Daoy (cell line): ENCODE measurements at places on chromosomes 2 and 18. TPM values are rescaled to one million over a fixed set of nuclear protein-coding genes. Genes with fewer than 3 reads are reported as not detected.

DNA sequence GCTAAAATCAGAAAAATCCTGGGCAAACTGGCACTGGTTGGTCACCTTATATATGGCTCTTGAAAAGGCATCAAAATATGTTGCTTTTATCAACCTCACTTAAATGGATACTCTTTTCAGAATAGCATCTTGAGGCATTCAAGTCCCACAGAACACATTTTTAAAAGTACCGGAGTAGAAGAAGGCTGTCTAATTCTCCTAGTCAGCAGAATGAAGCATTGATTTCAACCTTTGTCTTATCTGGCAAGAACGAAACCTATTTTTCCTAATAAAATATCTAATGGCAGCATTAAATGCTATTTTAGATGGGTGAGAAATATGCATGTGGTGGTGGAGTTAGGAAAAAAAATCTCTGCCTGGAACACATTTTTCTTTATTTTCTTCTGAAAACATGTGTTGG lies 27.8 kb downstream of the TMEFF2 start:
- DNase-seq, result no peak

DNA sequence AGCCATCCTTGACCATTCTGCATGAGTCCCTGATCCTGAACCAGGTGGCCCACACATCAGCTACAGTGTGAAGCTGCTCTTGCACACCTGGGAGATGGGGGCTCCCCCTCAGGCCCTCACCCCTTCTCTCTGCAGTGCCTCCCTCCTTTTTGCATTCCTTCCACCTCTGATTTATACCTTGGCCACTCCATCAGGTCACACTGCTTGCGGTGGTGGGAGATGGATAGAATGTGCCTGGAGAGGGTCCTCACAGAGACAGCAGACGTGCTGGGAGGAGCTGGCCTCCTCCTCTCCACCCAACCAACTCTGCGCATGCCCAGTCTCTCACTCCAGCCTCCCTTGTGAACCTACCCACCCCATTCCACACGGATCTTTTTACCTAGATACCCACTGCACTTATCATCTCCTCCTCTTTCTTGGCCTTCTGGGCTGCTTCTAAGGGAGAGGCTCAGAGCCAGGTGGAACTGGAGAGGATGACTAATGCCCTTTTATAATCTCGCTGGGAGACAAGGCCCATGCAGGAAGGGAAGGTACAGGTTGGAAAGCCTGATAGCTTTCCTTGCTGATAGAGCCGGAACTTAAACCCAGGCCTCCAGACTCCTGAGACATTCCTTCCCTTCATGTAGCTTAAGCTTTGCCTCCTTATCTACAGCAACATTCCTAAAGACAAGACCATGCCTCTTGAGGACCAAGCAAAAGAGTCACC lies 205.1 kb downstream of the ZBTB7C start:
- DNase-seq, result no peak

DNA sequence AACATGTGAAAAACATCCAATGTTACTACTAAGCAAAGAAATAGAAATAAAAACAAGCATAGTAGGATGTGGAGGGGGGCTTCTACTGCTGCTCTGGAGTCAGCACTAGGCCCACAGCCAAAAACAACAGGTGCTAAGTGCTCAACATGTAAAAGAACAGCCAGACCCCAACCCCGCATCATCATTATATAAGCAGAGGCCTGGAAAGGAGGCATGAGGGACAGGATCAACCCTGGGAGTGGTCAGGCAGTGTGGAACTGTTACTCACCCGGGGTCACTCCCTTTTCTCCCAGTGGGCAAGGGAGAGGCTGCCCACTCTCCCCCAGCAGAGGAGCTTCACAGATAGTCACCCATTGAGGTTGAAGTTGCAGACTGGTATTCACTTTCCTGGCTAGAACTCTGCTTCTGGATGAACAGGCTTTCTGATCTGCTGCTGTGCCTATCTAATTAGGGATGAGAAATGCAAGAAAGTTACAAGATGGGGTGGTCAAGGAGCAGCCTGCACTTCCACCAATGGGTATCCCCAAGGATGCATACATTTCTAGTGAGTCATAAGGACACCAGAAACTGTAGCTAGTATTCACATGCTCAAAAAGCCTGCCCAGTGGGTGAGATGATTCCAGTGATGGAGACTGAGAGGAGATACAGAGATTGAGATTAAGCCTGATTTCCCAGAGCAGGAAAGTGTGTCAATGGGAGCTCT lies 480.1 kb upstream of the TCF4 start:
- DNase-seq, result peak; percentile 52

DNA sequence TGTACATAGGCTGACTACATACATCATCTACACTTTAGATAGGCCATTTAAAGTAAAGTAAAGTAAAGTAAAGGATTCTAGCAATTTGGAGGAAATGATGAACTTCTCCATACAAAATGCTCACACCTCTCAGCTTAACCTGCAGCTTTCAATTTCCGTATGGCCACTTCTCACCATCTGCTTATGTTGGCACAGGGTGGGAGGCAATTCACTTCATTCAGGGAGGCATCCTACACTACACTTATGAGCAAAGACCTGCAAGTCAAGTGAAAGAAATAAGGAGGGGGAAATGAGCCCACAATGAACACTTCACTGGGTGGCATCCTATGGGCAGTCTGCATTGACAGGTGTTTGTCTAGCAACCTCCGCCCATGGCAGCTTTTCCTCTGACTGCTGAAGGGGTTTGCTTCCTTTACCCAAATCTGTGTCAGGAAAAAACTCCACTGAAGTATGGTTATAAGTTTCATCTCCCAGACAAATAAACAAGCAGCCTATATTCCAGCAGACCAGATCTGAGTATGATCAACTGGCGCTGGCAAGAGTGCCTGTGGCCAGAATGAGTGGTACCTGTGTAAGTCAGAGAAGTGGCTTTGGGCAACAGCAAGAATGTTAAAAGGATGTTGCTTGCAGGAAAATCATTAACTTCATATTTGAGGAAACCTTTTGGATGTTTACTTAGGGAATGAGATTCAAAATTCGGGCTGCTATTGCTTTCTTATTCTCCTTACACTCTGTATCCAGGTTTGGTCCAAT lies 449.1 kb downstream of the TGIF1 start:
- no peak for DNase-seq

DNA sequence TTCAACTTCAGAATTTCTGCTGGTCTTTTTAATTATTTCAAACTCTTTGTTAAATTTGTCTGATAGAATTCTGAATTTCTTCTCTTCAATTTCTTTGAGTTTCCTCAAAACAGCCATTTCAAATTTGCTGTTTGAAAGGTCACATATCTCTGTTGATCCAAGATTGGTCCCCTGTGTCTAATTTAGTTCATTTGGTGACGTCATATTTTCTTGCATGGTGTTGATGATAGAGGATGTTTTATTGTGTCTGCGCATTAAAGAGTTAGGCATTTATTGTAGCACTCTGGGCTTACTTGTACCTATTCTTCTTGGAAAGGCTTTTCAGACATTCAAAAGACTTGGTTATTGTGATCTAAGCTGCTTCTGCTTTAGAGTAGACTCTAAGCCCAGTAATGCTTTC lies 698.4 kb upstream of the LRRTM1 start:
- DNase-seq, result no peak

RAPH1 gene
- total RNA-seq, result 5.8 and 16.4 TPM in 2 replicates

DNAH7 gene
- total RNA-seq, result 0.11 and 0.27 TPM in 2 replicates

DNA sequence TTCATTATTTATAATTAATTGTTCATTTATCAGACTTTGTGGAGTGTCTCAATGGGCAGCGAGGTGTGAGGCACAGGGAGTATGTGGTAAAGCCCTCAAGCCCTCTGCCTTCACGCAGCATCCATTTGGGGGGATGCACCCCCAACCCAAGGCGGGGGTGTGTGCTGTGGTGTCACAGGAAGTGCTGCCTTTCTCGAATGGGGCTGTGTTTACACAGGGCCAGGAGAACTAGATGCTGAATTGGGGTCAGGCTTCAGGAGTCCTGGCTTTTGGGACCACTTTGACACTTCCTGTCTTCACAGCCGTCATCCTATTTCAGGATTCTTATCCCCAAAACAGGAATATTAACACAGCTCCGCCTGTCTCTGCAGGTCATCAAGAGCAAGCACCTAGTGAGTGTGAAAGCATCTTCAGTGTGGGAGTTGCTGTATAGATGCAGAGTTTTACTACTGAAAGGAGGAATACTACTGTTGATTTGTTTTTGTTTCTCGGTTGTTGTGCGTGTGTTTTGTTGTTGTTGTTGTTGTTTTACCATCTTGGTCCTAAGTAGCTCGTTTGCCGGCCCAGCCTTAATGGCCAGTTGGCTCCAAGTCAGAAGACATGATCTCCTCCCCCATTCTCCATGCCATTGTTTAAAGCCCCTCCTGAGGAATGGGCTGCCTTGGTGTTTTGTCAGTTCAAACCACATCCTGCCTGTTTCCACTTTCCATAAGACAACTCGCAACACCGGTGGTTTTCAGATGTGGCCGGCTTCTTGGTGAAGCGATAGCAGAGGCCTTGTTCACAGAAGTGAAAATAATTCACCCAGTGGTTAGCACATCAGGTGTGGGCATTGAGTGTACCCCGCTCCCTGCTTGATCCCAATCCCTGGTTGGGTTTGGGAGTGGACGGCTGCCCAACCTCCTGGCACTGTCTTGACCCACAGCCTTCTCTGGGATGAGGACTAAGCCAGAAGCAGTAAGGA lies 221.3 kb downstream of the BCL2 start:
- no peak for DNase-seq

DNA sequence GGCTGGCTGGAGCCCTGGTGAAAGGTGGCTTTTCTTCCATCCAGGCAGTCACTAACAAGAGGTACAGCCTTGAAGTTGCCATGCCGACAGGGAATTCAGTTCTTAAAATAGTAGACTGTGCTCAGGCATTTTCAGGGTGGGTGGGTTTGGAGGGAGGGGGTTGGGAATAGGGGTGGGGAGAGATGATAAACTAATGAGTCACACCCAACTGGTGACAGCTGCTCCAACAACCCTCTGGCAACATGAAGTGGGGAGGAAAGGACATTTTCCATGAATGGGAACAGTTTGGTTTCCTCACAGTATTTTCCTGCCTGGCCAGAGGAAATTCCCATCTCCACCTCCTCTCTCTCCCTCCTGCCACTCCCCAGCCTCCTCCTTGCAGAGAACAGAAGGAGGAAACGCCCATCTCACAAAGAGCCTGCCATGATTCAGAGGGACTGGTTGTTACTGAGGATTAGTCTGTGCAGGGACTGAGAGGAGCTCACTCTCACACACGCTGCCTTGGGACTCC lies 113.0 kb upstream of the SLC1A4 start:
- peak; percentile 87 for DNase-seq

GRCh38 chr2:191321861-191322662 lies 76.9 kb downstream of the MYO1B start:
- peak; percentile 91 for DNase-seq

- DNase-seq, result no peak
Measured at GRCh38 chr2:141316606-141317005, 814.2 kb downstream of the LRP1B start.

DPYSL5 gene
- total RNA-seq, result 1.0 and 1.9 TPM in 2 replicates

GRCh38 chr2:156483741-156484173 lies 47.6 kb downstream of the GPD2 start:
- no peak for DNase-seq

DNA sequence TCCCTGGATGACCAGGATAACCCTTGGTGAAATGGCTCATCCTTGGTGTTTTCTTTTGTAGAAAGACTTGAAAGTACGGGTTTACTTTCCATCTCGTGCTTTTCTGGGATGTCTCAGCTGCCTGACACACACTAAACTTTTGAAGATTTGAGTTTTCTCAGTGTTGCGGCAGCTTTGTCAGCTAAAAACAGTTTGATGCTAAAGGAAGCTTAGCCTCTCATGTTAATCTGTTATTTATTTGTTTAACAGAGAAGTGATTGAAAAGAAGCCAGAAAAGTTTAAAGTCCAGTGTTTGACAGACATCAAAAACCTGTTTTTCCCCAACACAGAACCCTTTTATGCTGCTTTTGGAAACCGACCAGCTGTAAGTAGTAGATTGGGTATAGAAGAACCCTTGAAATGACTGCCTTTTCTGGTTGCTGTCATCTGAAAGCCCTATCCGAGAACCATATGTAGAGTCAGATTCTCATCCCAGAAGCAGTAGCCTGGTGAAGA lies 72.8 kb downstream of the LPIN1 start:
- no peak for DNase-seq

BCL11A gene
- total RNA-seq, result 4.5 and 7.8 TPM in 2 replicates

M1AP gene
- not detected in 2 replicates for total RNA-seq

GRCh38 chr18:70036771-70037347 lies 89.2 kb upstream of the CD226 start:
- no peak for DNase-seq

GRCh38 chr2:129819855-129820254 lies 159.6 kb upstream of the RAB6C start:
- DNase-seq, result no peak

DNA sequence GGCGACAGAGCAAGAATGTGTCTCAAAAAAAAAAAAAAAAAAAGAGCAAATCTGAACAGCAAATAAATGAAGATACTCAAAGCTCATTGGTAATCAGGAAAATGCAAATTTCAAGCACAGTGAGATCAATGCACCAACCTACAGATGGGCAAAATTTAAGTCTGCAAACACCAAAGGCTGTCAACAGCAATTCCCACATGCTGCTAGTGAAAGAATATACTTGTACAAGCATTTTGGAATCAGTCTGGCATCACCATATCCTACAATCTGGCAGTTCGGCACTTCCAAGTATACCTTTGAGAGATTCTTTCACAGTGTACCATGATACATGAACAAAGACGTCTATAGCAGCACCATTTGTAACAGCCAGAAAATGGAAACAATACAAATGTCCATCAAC lies 4.1 kb downstream of the HDHD2 start:
- DNase-seq, result no peak

DNA sequence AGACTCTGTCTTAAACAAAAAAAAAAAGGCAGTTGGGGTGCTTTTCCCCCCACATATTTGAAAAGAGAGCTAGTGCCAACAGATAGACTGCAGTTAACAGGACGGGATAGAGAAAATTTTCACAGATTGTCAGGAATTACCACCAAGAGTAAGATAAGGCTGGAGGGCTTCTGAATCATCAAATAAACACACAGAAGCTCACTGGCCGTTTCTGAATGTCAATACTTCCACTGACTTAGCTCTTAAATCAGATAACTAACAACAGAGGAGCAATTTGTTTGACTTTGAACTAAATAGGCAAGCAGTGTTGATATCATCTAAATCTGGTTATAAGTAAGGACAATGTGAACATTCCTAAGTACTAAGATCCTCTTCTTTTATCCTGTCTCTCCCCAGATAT lies 34.7 kb downstream of the PIEZO2 start:
- peak; percentile 19 for DNase-seq

DNA sequence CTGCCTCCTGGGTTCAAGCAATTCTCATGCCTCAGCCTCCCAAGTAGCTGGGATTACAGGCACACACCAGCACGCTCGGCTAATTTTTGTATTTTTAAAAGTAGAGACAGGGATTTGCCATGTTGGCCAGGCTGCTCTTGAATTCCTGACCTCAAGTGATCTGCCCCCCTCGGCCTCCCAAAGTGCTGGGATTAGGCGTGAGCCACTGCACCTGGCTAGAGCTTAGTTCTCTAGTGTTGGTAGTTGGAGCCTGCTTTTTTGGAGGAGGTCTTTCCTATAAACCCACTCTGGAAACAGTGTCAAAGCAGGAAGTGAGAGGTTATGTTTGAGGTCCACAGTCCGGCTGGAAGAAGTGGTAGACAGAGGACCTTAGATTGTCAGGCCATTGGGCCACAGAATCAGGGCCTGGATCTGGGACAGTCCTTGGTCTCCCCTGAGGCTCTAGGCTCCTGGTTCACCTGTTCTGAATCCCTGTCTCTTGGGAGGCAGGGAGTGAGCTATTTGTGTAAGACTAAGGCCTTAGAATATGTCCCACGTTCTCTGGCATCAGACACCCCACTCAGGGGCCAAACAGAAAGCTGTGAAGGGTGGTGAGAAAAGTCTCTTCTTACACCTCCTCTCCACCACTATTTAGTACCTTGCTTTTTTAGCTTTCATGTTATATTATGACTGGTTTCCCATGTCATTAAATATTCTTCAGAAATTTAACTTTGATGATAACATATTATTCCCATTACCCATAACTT lies 34.5 kb downstream of the PCBP1 start:
- no peak for DNase-seq

SRD5A2 gene
- not detected in 2 replicates for total RNA-seq
